ENCODE measurements at places on chromosomes 4 and X.

- DNase-seq, result no peak
Observed at GRCh38 chr4:8472158-8472688, 31.6 kb downstream of the TRMT44 start.

DNA sequence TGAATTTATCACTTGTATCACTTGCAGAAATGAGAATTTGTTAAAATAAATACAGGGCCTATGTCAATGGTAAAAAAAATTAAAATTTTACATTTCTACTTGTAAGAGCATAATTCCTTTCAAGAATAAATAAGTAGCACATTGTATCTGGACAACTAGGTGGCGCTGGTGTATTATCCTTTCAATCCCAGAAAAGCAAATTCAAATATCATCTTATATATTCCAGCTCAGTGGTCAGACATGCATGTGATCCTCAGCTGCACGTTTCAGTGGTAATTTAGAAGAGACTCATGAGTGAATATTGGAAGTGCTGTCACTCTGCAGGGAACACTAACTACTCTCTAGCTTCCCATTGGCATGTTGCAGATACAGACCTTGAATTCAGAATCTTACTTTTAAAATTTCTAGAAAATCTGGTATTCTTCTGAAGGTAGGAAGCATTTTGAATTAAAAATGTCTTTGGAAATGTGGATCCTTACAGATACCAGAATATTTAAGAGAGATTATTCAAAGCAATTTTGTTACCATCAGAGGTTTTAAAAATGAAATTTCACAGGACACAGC lies 1414.7 kb upstream of the TENM3 start:
- DNase-seq, result no peak

DNA sequence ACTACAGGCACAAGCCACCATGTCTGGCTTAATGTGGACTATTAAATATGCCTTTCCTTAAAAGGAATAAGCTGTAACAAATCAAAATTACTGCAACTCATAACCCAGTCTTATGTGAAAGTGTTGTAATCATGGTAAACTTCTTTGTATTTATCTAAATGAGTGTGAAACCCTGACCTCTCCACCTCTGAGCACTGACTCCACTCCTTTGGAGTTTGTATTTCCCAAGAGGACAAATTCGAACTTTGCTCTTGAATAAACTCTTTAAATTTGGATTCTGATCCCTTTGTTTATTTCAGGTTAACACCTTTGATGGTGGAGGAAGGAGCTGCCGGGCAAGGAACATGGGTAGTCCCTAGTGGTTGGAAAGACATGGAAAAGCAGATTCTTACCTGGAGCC lies 48.3 kb upstream of the FAM9A start:
- no peak for DNase-seq

DNA sequence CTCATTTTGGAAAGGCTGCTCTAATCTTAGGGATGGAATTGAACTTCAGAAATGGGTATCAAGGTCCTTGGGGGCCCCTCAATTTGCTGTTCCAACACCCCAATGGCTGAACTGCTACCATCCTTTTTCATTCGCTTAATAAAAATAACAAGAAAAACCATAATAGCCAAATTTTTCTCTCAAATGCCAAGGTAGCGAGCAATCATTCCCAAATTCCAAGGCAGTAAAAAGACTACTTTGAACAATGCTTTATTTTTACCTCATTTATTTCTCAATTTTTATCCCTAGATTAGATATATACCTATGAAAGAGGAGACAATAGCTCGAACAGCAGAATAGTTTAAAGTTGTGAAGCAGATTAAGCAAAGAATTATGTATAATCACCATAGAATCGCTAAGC lies 323.4 kb upstream of the SLC7A11 start:
- no peak for DNase-seq

GRCh38 chr4:25450491-25450901 lies 73.4 kb downstream of the ANAPC4 start:
- no peak for DNase-seq

DNA sequence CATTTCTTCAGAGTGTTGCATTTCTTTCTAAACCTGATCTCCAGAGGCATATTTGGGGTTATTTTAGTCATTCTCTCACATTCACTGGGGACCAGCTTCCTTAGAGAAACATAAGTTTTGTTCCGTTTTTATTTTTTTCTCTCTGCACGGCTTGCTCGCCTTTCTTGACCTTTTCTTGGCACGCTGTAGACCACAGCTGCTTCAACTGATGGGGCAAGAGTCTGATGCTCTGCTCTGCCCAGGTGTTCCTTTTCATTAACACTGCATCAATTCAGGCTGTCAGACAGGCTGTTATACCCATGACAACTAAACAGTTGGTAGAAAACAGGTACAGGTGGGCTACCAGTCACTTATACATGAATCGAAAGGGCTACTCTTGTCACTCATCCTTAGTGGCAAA lies 682.2 kb upstream of the DIAPH2 start:
- DNase-seq, result no peak

DNA sequence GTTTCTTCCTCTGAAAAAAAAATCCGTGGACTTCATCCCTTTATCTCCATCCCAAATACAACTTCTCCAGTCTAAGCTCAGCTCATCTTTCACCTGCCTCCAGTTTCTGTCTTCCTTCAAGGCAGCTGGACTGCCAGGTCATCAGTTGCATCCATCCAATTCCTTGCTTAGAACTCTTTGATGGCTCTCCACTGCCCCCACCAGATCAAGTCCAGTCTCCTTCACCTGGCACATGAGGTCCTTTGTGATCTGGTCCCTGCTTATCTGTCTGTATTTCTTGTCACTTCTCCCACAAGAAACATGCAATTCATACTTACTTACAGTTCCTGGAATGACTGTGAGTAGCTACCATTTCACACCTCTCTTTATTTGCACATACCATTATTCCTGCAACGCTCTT lies 33.8 kb downstream of the OTUD6A start:
- no peak for DNase-seq

- no peak for DNase-seq
Observed at GRCh38 chrX:17552044-17552650, 177.1 kb downstream of the NHS start.

- DNase-seq, result no peak
Observed at GRCh38 chr4:140568507-140569306, at the start of gene UCP1. TSS of gene UCP1 (minus strand) at chr4:140568961. CDS start at chr4:140568729, 232 bp downstream.

DNA sequence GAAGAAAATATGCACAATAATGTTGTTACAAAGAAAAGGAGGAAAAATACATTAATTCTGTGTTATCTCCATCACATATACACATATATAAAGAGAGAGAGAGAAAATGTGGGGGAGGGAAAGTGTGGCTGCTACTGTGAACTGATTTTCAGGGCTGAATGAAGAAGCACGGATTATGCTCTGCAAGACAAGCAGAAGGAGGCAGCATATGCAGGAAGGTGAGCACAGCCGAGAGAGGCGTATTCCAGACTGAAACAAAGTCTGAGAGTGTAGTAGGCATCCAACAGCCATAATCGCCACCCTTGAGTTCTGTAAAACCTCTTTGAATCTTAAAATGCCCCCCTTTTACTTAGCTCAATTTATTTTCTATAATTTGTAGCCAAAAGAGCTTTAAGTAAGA lies 1081.8 kb upstream of the GRID2 start:
- no peak for DNase-seq
